ENCODE measurements at places on chromosomes 2 and 18.

DNA sequence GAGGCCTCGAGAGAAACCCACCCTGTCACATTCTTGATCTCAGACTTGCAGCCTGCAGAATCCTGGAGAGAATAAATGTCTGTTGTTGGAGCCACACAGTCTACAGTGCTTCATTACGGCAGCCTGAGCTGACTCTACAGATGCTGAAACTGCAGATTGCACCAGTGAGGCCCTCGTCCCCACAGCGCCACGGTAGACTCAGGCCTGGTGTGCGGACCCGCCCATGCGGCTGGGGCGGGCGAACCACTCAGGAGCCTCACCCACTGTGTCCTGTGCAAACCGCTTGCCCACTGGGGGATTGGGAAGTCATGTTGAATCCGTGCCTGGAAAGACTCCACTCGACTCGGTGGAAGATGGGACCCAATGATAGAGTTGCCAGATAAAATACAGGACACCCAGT lies 125.2 kb upstream of the COPS8 start:
- DNase-seq: no peak

- DNase-seq: no peak
These were observed 126.1 kb downstream of the OSR1 start for GRCh38 chr2:19232312-19232711.

GRCh38 chr2:119823734-119824334 lies 64.1 kb downstream of the PTPN4 start:
- no peak for DNase-seq

DNA sequence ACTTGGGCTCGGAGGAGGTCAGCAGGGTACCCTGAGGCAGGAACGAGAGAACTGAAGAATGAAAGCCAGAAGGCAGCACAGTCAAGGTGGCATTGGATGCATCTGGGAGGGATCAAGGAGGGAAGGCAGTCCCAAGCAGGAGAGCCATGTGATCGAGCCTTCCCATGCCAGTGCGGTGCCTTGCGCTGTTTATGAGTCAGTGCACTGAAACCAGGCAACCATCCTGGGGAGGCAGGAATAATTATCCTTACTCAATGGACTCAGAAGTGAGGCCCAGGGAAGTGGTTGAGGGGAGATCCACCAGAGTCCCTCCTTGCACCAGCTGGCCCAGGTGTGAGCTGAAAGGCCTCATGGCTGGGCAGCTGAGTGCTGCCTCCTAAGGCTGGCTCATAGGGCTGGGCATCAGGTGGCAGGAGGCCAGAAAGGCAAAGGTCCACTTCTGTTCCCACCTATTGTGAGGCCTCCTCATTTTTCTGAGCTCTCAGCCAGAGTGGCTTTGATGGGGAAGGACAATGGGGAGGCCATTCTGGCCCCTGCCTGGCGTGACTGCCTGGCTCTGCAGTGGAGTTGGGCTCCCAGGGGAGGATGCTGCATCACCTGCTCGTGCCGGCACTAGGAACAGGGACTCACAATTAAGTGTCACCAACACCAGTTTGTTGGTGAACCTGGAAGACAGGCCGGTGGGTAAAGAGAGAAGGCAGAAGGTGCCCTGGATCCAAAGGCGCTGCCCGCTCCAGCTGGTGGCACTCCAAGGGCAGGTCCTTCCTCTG lies 82.3 kb downstream of the TFCP2L1 start:
- DNase-seq: no peak

DNA sequence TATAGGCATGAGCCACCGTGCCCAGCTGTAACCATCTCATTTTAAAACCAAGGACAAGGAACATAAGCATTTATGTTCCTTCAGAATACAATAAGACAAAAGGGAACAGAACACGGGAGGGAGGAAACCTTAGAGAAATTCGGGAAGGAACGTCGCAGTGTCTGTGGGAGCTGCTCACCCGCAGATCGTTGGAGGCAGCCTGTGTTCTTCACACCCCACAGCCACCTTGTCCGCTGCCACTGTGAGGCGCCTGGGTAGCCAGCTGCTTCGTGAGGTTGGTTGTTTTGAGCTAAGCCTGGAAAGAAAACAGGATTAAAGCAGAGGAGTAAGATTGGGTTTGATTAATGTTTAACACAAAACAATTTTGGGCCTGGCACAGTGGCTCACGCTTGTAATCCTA lies 250.0 kb downstream of the FHOD3 start:
- DNase-seq: no peak

Measured in stimulated activated CD4-positive, alpha-beta T cell treated with anti-CD3 and anti-CD28 coated beads, Interleukin-2, amount 100 ng/mL, for 48 hours (primary cell).